ENCODE measurements at places on chromosomes 7 and 10.

DNA sequence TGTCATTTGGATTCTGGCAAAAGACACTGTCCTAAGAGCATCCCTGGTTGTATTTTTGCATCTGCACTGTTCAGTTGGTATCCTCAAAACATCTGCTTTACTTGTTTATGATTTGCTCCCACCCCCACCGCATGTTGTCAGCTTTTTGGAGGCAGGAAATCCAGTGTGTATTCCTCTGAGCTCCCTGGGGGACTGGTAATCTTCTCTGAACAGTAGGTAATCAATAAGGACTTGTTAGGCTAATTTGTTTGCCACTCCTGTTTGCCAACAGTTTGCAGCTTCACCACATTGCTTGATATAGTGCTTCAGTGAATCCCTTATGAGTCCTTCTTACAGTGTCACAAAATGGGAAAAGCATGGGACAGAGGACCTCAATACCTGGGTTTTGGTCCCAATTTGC, 49.1 kb downstream of the FEZF1 start:
- no peak for DNase-seq

- DNase-seq, result no peak
Measured at GRCh38 chr7:5195157-5195556, 5.1 kb downstream of the WIPI2 start.

DNA sequence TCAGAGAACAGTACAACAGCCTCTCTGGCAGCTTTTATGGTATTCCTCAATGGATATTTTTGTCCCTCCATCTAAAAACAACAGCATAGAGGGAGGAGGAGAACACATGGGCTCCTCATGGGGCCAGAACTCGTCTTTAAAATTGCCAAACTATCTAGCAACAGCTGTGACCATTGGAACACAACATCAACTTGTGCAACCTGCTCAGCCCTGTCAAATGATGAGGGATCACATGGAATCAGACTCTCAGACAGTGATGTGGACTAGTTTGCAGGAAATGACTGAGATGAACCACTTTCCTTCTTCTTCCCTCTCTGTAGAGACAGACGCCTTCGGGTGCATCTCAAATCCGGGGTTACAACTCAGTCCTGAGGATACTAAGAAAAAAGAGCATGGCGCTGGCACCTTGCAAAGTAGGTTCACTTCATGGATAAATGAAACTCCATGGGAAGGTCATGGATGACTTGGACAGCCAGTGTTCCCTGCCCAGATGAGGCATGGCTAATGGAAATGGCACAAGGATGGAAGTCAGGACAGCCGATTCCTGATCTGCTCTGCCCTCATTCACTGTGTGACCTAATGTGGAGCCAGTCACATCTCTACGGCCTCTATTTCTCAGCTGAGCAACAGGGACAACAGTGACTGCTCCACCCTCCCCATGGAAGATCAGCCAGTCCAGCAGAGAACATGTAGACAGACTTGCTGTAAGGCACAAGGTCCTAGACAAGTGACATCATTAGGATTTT, 24.6 kb upstream of the DGKI start:
- DNase-seq, result no peak

- DNase-seq, result no peak
Measured at GRCh38 chr7:131689662-131690234, 133.3 kb upstream of the PODXL start.

- no peak for DNase-seq
Measured at GRCh38 chr7:36787933-36788378, 63.7 kb upstream of the AOAH start.

- no peak for DNase-seq
Measured at GRCh38 chr7:29139191-29139590, 7.1 kb downstream of the CPVL start.

DNA sequence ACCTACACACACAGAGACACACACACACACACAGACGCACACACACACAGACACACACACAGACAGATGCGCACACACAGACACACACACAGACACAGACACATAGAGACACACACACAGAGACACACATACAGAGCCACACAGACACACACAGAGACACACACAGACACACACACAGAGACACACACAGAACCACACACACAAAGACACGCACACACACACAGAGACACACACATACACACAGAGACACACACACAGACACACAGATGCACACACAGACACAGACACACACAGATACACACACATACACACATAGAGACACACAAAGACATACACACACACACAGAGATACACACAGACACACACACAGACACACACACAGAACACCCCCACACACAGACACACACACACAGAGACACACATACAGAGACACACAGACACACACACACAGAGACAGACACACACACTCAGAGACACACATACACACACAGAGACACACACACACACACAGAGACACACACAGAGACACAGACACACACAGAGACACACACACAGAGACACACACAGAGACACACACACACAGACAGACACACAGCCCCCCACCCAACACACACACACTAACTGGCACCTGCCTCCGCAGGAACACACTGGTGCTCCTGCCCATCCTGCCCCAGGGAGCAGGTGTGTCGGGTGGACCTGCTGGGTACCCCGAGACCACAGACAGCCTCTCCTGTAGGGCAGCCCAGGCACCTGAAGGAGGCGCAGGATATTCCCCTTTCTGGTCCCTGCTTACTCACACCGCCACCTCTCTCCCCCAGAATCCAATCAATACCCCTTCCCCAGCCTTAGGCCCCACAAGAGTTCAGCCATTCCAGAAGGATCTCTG, 5.4 kb upstream of the FZD9 start:
- DNase-seq, result no peak

GRCh38 chr10:32317795-32318357, 29.1 kb downstream of the EPC1 start:
- DNase-seq, result no peak

GRCh38 chr10:119449760-119450461, 92.6 kb downstream of the RGS10 start:
- DNase-seq, result no peak

All from stimulated activated CD8-positive, alpha-beta memory T cell treated with anti-CD3 and anti-CD28 coated beads, Interleukin-2, amount 100 ng/mL, for 1 hour (primary cell).